ENCODE measurements at places on chromosomes 11 and 22. TPM values are rescaled to one million over a fixed set of nuclear protein-coding genes. Genes with fewer than 3 reads are reported as not detected.

DNA sequence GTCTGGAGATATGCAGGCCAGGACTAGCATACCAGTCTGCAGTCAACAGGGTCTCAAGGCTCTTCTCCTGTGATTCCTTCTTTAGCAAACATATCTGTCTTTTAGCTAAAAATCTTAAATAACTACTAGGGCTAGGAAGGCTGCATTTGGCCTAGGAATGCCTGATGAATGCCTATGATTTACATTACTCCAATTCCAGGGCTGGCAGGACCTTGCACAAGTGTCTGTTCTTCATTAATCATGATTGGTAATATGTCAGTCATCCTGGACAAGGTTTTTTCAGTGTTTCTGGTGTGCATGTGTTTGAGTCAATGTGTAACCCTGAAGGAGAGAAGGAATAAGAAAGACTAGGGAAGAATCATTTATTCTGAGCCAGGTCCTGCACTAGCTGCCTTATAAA is 280.5 kb upstream of the NARS2 start:
- DNase-seq = no peak

DNA sequence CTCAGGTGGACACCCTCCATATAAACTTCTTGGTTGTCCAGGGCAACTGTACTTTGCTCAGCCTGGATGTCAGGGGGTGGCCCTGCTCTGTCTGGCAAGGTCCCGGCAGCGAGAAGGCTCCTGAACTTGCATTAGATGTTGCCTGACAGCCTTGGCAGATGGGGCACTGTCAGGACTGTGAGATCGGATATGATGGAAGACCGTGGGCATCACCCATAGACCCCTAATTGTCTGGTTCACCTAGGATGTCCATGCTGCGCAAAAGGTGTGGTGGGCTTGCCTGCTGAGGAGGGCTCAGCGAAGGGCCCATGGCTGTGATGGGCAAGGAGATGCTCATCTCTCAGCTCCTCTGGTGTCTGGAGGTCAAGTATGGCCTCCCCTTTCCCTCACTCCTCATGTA is 62.7 kb downstream of the MYO18B start:
- DNase-seq = no peak

DNA sequence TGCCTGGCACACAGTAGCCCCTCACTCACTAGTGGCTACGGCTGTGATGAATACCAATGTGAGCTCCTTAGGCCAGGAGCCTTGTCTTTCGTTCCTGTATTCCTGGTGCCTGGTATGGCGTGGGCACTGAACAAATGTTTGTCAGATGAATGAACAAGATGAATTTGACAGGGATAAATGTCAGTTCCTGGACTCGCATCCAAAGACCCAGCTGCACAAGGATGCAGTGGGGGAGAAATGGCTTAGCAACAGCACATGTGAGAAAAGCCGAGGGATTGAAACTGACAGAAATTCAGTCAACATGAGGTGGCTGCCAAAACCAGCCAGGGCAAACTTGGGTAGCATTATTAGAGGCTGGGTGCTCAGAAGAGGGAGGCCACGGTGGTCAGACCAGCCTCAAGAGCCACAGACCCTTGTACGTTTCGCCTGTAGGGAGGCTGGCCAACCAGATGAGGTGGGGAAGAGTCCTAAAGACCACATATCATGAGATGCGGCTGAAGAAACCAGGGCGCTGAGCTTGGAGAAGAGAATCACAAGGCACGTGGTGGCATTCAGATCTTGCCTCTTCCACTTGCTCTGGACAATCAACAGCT is 7.7 kb upstream of the SLC22A8 start:
- no peak for DNase-seq

The SCUBE2 gene
- total RNA-seq = 0.51 TPM

DNA sequence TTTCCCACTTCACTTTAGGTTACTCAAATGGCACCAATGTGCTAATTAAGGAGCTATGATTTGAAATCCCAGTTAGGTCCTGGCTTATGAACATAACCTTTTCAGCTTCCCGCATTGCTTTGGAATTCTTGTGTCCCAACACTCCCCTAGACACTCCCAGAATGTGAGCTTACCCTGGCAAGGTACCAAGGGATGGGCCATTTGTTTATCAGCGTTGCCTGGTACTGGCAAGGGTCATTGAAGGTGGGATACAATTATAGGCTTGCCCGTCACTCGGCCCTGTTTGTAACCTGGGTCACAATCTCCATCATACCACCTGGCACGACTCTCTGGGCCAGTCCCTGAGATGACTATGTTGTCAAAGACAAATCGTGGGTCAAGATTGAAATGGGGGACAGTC is 5.4 kb downstream of the CSRP3 start:
- DNase-seq = no peak

- no peak for DNase-seq
Measured at GRCh38 chr11:134369656-134370525, 38.1 kb downstream of the GLB1L2 start.

The CSF2RB gene
- total RNA-seq = not detected

The TOMM22 gene
- total RNA-seq = 70.4 TPM

Data from Daoy (cell line).